ENCODE measurements at places on chromosomes 7 and 10.

GRCh38 chr10:70564901-70565351, 37.6 kb downstream of the PRF1 start:
- DNase-seq = no peak

- DNase-seq = no peak
These were observed 697.6 kb downstream of the PHTF2 start for GRCh38 chr7:78496096-78496630.

- DNase-seq = no peak
These were observed 33.6 kb downstream of the WAC start for GRCh38 chr10:28566458-28567015.

DNA sequence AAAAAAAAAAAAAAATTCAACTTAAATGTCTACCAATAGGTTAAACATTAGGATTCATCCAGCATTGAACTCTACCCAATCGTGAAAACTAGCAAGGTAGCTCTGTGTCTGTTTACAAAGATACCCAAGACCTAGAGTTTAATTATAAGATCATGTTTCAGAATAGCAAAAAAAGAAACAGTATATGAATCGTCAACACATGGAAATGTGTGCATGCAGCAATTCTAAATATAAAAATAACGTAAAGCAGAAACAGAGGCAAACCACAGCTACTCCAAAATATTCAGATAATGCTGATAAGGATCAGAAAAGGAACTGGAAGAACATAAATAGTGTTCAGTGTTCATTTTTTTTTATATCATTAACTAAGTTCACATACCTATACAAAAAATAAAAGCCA, 68.7 kb downstream of the AFAP1L2 start:
- DNase-seq = no peak

GRCh38 chr10:75647675-75648074, 216.3 kb downstream of the LRMDA start:
- DNase-seq = no peak

- DNase-seq = no peak
These were observed 149.8 kb downstream of the CCSER2 start for GRCh38 chr10:84478151-84478550.
